ENCODE measurements at places on chromosomes 4 and X. TPM values are rescaled to one million over a fixed set of nuclear protein-coding genes. Genes with fewer than 3 reads are reported as not detected.

DNA sequence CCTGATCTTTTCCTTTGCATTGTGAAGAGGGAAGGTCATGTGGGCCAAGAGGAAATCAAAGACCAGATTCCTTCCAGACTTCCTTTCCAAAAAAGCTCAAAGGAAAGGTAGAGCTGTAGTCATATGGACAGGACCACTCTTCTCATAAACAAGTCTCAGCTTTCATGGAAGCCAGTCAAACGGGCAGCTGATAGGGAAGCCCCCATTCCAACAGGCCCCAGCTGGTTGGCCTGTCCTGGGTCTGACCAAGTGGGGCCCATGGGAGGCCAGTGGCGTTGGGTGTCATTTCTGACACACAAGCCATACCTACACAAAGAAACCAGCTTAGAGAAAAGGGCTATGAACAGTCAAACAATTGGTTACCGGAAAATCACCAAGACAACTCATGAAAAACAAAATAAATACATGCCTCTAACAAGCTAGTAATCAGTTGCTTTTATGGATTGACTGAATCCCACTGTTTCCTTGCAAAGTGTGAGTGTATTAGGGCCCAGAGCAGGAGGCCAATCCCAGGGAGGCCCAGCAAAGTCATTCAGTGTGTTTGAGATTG lies 149.6 kb upstream of the MAMLD1 start:
- H3K27me3 ChIP-seq = no peaks in the 10 kb centered on the region
- H3K27ac ChIP-seq = no peak overlapping the region
- no peak for DNase-seq
- H3K4me1 ChIP-seq = no peaks in the 10 kb centered on the region

Gene KCND1
- 2.6 TPM for total RNA-seq

GRCh38 chr4:188171551-188171950 lies 32.3 kb downstream of the TRIML1 start:
- no peaks in the 10 kb centered on the region for H3K27me3 ChIP-seq
- H3K36me3 ChIP-seq = no peaks in the 10 kb centered on the region
- H3K27ac ChIP-seq = no peak overlapping the region

- no peaks in the 10 kb centered on the region for H3K36me3 ChIP-seq
- peaks cover 31% of the 10 kb centered on the region for H3K4me1 ChIP-seq
- H3K4me3 ChIP-seq = no peak overlapping the region
- no peak for DNase-seq
- H3K27me3 ChIP-seq = no peaks in the 10 kb centered on the region
These were observed 11.8 kb downstream of the PALLD start for GRCh38 chr4:168508683-168509082.

DNA sequence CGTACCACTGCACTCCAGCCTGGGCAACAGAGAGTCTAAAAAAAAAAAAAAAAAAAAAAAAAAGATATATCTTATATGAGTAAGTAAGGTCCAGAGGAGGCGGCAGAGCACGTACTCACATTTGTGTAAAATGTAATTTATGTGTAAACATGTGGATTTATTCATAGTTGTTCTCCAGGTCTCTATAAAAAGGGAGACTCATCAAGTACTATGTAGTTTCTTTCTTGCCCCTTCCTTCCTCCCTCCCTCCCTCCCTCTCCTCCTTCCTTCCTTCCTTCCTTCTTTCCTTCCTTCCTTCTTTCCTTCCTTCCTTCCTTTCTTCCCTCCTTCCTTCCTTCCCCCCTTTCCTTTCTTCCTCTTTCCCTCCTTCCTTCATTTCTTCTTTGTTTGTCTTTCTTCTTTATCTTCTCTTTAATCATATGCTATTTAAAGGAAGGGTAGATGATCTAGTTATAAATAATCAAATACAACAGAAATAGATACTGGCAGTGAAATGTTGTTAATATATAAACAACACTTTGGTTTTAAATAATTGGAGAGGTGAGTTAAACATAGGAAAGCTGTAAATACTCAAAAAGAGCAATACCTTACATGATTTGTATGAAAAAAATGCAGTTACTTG lies 344.8 kb downstream of the ANK2 start:
- no peak overlapping the region for H3K4me3 ChIP-seq
- peaks cover 3% of the 10 kb centered on the region for H3K27me3 ChIP-seq
- peaks cover 4% of the 10 kb centered on the region for H3K4me1 ChIP-seq
- H3K27ac ChIP-seq = no peak overlapping the region
- DNase-seq = no peak
- no peaks in the 10 kb centered on the region for H3K36me3 ChIP-seq

DNA sequence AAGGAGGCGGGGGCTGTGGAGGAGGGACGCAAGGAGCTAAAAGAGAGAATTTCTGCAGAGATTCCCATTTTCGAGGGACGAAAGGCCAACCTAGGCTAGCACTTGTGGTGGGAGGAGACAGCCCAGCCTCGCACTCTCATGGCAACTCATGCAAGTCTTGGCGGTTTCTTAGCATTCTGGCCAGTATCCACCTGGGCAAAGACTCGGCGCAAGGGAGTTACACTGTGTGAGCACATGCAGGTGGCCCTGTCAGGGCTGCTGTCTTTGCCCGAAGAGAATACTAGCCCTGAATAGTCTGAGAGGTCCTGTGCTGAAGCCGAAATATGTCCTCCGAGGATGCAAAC lies 15.5 kb downstream of the MCF2 start:
- DNase-seq = no peak
- no peaks in the 10 kb centered on the region for H3K36me3 ChIP-seq
- H3K27ac ChIP-seq = no peak overlapping the region
- H3K4me3 ChIP-seq = no peak overlapping the region

Gene SFRP2
- total RNA-seq = not detected

GRCh38 chr4:42915484-42915883 lies 23.0 kb downstream of the GRXCR1 start:
- peaks cover 3% of the 10 kb centered on the region for H3K27me3 ChIP-seq
- no peak for DNase-seq
- H3K36me3 ChIP-seq = no peaks in the 10 kb centered on the region
- H3K4me1 ChIP-seq = no peaks in the 10 kb centered on the region

Gene KLB
- not detected for total RNA-seq

DNA sequence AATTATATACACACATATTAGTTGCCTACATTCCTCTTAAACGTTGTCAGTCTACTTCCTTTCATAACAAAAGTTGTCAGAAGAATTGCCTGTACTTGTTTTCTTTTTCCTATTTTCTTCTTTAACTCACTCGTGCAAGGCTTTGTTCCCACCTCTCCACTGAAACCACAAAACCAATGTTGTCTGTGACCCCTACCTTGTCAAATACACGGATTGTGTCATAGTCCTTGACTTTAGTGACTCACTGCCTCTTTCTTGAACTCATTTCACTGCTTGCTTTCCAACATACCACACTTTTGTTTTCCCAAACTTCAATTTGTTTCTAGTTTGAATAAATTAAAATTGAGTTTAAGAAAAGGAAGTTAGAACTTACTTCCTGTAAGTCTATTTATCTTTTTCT lies 283.9 kb upstream of the AGA start:
- DNase-seq = no peak
- no peaks in the 10 kb centered on the region for H3K4me1 ChIP-seq
- H3K4me3 ChIP-seq = no peak overlapping the region
- no peaks in the 10 kb centered on the region for H3K27me3 ChIP-seq

DNA sequence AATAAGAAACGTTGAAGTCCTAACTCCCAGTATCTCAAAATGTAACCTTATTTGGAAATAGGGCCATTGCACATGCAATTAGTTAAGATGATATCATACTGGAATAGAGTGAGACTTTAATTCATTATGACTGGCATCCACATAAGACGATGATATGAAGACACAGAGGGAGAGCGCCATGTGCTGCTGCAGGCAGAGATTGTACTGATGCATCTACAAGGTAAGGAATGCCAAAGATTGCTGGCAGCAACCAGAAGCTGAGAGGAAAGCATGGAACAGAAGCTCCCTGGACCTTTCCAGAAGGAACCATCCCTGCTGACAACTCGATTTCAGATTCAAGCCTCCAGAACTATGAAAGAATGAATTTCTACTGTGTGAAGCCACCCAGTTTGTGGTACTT lies 697.0 kb upstream of the INTU start:
- no peak for DNase-seq
- H3K27me3 ChIP-seq = no peaks in the 10 kb centered on the region
- H3K4me1 ChIP-seq = no peaks in the 10 kb centered on the region

GRCh38 chr4:101288365-101289145 lies 58.8 kb downstream of the PPP3CA start:
- no peak overlapping the region for H3K27ac ChIP-seq
- H3K27me3 ChIP-seq = no peaks in the 10 kb centered on the region
- H3K4me1 ChIP-seq = peaks cover 32% of the 10 kb centered on the region
- DNase-seq = no peak

Gene TCEAL7
- total RNA-seq = not detected

GRCh38 chrX:52983321-52984000 lies 25.1 kb upstream of the FAM156A start:
- H3K27ac ChIP-seq = no peak overlapping the region
- peaks cover 3% of the 10 kb centered on the region for H3K4me1 ChIP-seq
- DNase-seq = no peak
- H3K4me3 ChIP-seq = no peak overlapping the region

DNA sequence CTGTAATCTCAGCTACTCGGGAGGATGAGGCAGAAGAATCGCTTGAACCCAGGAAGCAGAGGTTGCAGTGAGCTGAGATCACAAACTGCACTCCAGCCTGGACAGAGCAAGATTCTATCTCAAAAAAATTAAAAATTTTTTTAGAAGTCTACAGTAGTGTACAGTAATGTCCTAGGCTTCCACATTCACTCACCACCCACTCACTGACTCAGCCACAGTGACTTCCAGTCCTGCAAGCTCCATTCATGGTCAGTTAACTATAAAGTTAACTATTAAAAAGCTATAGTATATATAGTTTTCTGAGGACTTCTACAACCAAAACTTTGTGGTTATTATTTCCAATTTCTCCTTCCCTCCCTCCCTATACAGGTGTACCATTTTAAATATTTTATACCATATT lies 34.7 kb upstream of the NEUROG2 start:
- no peak overlapping the region for H3K4me3 ChIP-seq
- no peak overlapping the region for H3K27ac ChIP-seq
- no peaks in the 10 kb centered on the region for H3K4me1 ChIP-seq

All from activated CD8-positive, alpha-beta T cell treated with anti-CD3 and anti-CD28 coated beads for 36 hours (primary cell).